Naive thymus-derived CD8-positive, alpha-beta T cell (primary cell): ENCODE measurements at places on chromosomes 6 and 20.

- H3K27ac ChIP-seq = peak overlapping the region; percentile 76
- DNase-seq = no peak
- H3K36me3 ChIP-seq = peaks cover 15% of the 10 kb centered on the region
Observed at GRCh38 chr20:63956664-63957003, 418 bp upstream of the UCKL1 start.

DNA sequence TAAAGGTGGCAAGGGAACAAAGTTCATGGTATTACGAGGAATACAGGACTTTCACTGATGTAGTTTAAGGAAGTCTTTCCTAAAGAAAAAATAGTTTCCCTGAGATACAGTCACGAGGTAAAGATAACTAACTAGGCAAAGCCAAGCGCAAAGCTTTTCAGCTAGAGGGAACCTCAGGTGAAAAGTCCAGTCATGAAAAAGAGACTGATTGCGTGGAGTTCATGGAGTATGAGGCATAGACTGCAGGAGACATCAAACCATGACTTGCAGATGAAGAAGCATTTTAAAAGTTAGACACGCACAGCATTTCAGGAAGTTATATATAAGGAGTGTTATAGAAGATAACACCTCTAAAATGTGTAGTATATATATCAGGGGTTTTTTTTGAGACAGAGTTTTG lies 205.6 kb upstream of the ZNF184 start:
- peaks cover 8% of the 10 kb centered on the region for H3K4me1 ChIP-seq
- no peak overlapping the region for H3K4me3 ChIP-seq
- no peak for DNase-seq

DNA sequence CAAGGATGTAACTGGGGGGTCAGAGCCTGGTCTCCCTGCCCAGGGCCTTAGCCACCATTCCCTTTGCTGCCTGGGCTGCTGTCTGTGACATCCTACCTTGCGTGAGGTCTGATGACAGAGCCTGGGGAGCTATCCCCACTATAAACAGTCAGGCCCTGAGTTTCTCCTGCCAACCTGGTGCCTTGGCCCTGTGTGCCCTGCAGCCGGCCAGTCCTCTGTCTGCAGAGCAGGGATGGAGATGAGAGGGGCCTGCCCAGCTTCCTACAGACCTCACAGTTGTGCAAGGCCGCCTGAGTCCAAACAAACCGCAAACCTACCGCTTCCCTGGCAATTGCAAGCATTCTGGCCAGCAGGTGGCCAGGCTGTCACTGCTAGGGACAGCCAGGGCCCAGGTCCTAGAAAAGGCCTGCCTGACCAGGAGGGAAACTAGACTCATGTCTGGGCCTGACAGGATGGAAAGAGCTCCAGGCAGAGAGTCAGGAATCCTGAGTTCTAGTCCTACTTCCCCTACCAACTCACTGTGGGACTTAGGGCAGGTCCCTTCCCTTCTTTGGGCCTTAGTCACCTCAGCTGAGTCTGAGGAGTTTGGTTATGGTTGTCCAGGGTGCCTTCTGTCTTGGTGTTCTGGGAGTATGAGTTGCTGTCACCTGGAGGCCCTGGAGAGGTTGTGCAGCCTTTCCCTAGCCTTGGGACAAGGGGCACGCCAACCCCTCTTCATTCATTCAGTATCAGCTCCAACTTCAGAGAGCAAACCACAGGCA lies 86.2 kb downstream of the VEGFA start:
- no peak overlapping the region for H3K4me3 ChIP-seq
- H3K27ac ChIP-seq = no peak overlapping the region
- no peaks in the 10 kb centered on the region for H3K4me1 ChIP-seq
- no peaks in the 10 kb centered on the region for H3K36me3 ChIP-seq
- DNase-seq = no peak
- H3K27me3 ChIP-seq = no peaks in the 10 kb centered on the region

DNA sequence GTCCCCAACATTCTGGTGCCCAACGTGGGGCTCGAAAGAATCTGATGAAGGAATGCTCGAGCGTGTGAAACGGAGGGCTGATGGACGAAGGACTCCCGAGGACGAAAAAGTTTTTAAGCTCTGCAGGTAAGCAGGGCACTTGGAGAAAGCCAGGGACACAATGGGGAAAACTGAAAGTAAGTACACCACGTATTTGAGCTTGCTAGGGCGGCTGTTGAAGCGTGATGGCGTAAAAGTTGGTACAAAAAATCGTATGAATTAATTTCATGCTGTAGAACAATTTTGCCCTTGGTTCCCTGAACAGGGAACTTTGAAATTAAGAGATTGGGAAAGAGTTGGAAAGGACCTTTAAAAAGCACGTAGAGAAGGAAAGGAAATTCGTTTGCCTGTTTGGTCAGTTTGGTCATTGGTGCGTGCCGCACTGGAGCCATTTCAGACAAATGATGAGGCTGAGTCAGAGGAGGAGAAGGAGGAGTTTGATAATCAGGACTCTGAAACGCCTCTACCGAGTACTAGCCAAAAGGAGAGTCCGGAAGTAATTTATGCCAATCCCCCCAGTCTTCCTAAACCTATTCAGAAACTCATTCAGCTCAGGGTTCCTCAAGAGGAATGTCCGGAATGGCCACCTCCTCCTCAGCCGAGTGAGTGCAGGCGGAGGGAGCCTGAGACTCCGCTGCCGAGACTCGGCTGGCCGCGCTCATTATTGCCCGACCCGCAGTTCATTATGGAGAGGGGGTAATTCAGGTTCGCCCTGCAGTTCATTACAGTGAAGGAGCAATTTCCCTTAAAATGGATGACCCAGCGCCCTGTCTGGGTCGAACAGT lies 59.2 kb upstream of the PRSS16 start:
- DNase-seq = no peak
- no peaks in the 10 kb centered on the region for H3K27me3 ChIP-seq
- H3K4me1 ChIP-seq = peaks cover 8% of the 10 kb centered on the region
- H3K36me3 ChIP-seq = no peaks in the 10 kb centered on the region

GRCh38 chr6:131936156-131936555 lies 15.0 kb downstream of the CCN2 start:
- peaks cover 49% of the 10 kb centered on the region for H3K27me3 ChIP-seq
- no peak overlapping the region for H3K4me3 ChIP-seq
- H3K4me1 ChIP-seq = no peaks in the 10 kb centered on the region
- no peak overlapping the region for H3K27ac ChIP-seq

DNA sequence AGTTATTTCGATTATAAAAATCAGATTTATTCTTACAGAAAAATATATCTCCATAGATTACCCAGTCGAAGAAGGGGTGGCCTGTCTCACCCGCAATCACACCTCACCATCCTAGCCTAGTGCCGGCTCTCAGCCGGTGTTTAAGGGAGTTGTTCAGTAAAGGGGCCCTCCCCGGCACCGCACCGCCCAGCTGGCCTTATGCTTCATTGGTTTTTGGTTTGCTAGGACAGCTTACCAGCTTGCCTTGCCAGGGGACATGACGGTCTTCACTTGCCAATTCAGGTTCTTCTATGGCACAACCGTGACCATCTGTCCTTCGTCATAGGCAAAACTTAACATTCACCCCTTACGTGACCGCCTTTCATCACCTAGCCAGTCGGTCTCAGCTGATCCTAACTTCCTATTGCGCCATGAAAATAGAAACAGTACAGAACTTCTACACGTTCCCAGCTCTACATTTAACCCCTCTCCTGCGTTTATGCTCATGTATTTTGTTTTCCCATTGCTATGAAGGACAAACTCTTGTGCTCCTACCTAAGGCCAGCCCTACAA lies 44.7 kb upstream of the SLC22A16 start:
- peaks cover 3% of the 10 kb centered on the region for H3K27me3 ChIP-seq
- H3K27ac ChIP-seq = no peak overlapping the region
- no peak for DNase-seq
- no peaks in the 10 kb centered on the region for H3K36me3 ChIP-seq
- H3K4me3 ChIP-seq = no peak overlapping the region
- H3K4me1 ChIP-seq = no peaks in the 10 kb centered on the region
